Cerebellar nuclear complex (tissue), 1 donor: ENCODE measurements at places on chromosomes 11 and 22.

DNA sequence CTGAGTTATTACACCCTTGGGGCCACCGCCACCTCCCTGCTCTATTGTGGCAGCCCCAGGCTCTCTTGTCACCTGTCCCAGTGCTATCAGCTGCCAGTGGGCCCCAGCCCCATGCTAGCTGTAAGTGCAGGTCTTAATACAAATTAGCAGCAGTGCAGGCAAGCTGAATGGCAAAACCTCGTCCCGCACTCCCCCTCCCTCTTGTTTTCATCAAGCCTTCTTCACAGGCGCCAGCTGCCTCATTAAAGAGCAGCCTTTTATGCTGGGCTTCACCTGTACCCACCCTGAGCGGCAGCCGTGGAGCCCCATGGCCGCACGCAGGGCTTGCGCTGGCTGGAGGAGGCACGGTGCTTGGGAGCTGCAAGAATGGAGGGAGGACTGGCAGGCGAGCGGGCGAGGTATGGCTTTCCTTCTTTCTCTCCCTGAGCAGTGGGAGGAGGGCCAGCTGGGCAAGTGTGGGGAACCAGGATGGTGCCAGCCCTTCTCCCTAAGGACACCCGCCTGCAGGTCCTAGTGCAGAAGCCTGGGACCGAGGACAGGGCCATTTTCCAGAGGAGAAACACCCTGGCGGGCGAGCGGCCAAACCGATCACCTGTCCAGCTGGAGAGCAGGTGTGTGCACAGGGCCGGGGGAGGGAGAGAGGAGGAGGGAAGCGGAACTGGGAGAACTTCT, 70.7 kb downstream of the FLI1 start:
- DNase-seq = no peak

DNA sequence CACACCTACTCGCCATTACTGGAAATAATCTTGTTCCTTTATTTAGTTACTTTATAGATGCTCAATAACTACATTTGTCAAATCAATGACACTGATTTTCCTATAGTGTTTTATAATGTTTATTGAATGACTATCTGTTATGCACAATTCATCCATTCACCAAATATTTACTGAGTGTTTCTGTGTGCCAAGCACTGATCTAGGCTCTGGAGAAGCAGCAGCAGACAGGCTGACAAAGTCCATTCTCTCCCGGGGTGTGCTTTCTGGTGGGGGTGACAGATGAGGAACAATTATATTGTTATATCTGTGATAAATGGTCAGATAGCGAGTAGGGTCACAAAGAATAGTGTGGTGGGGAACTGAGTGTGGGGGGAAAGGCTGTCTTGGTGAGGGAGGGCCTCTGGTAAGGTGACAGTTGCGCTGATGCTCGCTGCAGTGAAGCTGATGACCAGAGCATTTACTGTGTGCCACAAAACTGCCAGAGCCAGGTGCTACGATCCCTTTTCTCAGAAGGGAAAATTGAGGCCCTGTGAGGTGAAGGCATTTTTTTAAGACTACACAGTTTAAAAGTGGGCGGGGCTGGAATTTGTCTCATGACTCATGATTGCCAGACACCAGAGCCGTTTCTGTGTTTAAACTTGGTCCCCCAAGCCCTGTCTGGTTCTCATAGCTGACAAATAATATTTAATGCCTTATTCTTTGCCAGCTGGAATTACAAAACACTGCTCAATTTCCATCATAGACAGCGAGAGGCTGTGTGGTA, 10.2 kb downstream of the PACS1 start:
- no peak for DNase-seq

DNA sequence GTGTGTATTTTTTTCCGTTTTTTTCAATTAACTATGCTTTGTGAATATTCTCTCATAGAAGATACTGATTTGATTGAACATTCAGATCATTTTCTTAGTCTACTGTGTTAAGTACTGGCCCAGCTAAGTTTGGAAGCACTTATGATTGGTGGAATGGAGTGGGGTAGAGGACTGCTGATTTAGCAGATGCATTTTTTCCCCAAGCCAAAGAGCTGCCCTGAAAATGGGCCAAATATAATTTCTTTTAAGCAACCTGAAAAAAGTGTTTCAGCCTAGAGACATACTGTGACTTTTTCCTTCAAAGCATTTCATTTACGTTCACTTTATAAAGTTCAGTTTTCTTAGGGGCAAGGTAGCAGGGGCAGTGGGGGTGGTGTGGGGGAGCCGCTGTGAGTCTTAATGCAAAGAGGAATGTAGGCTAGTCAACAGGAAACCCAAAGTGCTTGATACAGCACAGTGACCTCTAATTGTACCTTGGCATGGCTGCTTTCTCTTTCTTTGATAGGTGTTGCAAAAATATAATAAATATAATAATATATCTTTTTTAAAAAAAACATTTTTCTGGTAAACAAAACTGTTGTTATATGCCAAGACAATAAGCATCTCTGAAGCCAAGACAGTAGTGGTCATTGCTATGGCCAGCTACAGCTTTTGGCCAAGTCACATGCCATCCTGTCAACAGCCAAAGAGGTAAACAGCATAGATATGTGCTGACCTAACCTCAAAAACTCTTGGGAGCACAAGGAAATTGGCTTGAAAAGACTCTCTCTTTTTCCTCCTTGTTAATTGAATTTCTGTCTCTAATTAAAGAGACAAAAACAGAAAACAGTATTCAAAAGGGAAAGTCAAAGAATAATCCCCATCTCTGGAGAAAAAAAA, 58.8 kb downstream of the LIF start:
- DNase-seq = no peak

GRCh38 chr11:90243534-90243933, 20.7 kb upstream of the CHORDC1 start:
- DNase-seq = no peak

DNA sequence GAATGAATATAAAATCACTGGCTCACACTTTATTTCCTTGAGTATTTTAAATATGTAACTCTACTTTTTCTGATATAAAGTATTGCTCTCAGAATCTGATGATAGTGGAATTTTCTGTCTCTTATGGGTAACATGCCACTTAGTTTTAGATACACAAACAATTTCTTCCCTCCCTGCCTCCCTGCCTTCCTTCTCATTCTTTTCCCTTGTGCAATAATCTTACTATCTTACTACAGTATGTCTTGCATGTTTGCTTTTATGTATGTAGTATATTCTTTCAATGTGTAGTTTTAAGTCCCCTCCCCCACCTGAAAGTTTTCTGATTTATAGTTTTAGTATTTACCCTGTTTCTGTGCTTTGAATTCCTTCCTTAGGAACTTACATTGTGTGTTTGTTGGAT, 48.4 kb downstream of the INSC start:
- no peak for DNase-seq

DNA sequence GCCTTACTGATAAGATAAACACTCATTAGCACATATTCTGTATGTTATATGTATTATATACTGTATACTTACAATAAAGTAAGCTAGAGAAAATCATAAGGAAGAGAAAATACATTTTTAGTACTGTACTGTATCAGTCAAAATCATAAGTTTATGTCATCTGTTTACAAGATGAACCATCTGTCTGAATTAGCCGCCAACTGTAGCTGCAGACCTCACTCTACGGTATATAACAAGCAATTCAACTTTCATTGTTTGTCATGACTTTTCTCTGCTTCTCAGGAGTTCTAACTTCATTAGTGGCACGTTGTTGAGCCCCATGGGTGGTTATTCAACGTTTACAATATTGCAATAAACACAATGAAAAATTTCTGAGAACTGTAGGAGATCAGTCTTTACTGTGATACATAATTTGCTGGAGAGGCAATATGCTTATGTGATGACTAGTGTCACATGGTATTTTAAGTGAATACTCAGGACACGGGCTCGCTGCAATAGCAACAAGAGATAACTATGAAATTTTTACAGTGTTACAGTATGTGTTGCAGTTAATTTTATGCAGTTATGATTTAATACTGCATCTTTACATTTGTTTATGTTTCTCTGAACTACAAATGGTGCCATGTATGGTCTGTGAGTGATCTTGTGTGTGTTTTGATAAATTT, 132.2 kb upstream of the CTSC start:
- no peak for DNase-seq

DNA sequence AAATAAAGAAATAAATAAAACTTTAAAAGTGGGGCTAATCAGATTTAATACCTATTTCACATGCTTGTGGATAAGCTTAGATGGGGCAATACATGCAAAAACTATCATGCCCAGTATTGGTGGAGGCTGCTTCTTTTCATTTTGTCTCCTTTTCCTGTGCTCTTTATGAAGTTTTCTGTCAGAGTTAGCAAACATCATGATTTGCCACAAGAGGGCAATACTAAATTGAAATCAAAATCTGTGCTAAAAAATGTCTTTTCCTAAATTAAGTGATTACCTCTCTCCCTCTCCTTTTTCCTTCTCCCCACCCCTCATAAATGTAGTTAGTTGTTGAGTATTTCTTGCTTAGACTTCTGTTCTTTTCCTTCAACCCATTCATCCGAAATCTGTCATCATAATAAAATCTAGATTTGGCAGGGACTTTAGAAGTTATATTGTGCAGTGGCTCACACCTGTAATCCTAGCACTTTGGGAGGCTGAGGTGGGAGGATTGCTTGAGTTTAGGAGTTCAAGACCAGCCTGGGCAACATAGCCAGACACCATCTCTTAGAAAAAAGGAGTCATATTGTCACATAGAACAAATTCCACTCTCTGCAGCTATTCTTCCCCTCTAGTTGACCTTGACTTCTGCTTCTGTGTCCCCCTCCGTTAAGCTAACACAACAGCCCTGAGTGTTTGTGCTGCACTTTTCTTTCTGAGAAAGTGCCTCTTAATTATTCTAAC, 4.7 kb upstream of the ARHGAP42 start:
- no peak for DNase-seq
